ENCODE measurements at places on chromosomes 6 and 20.

DNA sequence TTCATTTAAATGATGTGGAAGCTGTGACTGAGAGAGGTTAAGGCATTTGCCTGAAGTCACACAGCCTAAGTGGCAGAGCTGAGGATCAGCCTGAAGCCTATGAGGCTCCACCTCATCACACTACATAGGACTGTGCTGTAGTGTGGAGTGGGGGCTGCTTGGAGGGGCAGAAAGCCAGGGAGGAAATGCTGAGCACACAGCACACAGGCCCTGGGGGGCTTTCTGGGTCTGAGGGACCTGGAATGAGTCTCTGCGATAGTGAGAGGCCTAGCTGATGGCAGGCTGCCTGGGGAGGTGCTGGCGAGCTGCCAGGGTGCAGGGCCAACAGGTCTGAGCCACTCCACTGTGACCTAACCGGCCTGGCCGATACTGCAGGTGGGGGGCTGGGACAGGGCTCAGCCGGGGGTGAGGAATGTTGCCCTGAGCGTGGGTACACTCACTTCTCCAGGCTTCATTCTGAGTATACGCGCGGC is 2.2 kb upstream of the ARHGAP40 start:
- no peak for DNase-seq

DNA sequence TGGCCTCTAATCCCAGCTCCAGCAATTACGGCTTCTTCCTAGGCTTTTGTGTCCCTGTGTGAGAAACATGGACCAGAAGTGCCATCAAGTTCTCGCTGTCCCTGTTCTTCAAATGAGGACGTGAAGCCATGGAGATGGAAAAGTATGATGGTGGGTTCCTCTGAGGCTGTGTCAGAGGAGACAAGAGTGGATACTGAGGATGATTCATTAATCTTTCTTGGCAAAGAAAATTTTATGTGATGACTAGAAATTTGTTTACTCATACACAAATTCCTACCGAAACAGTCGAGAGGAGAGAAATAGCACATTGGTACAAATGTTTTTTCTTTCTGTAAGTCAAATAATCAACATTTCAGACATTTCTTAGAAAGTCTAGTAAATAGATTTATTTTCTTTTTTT is 35.0 kb upstream of the PNRC1 start:
- no peak for DNase-seq

- DNase-seq = no peak
Observed at GRCh38 chr6:66402873-66403272, 695.8 kb upstream of the EYS start.

GRCh38 chr6:138287144-138287955 is 69.1 kb upstream of the PBOV1 start:
- DNase-seq = peak; percentile 38

GRCh38 chr6:114344246-114344970 is 1.6 kb upstream of the HS3ST5 start:
- DNase-seq = peak; percentile 20

All from NCI-H2029 treated with DMSO at 0.1 percent for 48 hours (cell line).